ENCODE measurements at places on chromosomes 2 and 18. TPM values are rescaled to one million over a fixed set of nuclear protein-coding genes. Genes with fewer than 3 reads are reported as not detected.

LDLRAD4 gene
- total RNA-seq, result 0.24 TPM

C2orf66 gene
- not detected for total RNA-seq

IL18RAP gene
- not detected for total RNA-seq

METTL21A gene
- 22.1 TPM for total RNA-seq

GNLY gene
- total RNA-seq, result not detected

CYB5A gene
- 131 TPM for total RNA-seq

ABCA12 gene
- not detected for total RNA-seq

PASK gene
- total RNA-seq, result 6.3 TPM

NUP35 gene
- total RNA-seq, result 68.8 TPM

PTPRM gene
- 51.8 TPM for total RNA-seq

DLGAP1 gene
- total RNA-seq, result not detected

SLC23A3 gene
- not detected for total RNA-seq

MAP3K19 gene
- not detected for total RNA-seq

FAM124B gene
- total RNA-seq, result not detected

ABCB11 gene
- total RNA-seq, result not detected

MLPH gene
- 121 TPM for total RNA-seq

HOXD1 gene
- total RNA-seq, result 0.39 TPM

Data from RPMI7951 (cell line).